WTC11 (cell line): ENCODE measurements at places on chromosomes 7 and 10.

DNA sequence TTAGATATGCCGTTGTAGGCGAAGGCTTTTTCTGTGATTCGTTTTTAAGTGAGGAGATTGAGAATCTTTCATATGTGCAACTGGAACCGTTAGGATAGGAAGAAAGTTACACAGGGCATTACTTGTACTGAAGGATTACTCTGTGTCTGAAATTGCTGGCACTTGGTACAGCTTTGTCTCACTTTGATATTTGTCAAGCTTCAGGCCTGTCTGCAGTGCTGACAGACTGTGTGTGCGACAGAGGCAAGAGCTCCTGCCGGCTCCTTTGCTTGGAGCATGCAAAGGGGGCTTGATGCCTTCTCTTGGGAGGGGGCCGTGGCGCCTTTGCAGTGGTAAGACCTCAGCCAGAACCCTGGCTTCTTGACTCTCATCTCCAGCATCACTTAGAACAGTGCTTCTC, 45.8 kb downstream of the CCNY start:
- no peak for DNase-seq

DNA sequence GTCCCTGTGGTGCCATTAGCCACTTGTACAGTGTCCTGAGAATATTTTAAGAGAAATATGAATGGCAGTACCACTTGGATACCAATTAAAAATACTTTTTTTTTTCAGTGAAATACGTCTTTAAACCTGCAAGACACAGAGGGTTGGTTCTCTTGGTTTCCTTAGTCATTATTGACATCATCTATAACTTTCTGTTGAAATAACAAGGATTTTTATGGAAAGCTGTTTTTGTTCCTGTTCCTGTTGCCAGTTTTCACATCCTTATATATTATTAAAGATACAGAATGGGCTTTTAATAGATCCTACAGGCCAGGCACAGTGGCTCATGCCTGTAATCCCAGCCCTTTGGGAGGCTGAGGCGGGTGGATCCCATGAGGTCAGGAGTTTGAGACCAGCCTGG, 579.9 kb downstream of the AUTS2 start:
- DNase-seq, result no peak

- no peak for DNase-seq
These were observed 206.3 kb upstream of the PRSS1 start for GRCh38 chr7:142542942-142543341.

DNA sequence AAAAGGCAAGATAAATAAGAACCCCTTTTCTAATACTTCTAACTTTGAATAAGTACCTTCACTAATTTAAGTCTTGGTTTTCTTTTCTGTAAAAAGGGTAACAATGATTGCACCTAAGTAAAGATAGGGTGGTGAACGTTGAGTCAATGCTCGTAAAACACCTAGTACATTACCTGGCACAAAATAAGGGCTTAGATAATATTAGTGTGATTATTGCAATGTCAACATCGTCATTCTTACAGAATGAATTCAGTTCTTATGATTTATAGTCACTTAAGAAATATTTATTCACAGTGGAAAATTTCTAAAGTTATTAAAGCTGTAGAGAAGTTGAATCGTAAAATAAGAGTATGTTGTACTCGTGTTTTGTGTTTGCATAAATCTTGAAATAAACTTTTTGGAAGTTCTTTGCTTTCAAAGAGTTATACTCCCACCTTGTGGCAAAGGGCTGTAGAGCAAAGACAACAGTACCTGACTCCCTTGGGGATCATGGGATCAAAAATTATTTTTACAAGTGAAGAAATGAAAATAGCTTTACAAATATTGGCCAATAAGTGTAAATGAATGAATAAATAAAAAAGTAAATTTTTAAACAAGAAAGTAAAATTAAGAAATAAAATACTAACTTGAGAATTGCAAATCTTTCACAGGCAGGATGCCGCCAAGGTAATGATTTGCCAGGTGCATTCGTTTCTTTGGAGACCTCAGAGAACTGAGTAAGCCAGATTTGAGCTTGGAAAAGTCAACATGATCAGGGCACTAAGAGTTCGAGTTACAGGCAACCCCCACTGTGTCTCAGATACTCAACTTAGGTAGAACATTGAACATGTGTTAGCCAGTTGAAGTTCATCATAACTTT, 285.8 kb upstream of the CACNA2D1 start:
- no peak for DNase-seq

DNA sequence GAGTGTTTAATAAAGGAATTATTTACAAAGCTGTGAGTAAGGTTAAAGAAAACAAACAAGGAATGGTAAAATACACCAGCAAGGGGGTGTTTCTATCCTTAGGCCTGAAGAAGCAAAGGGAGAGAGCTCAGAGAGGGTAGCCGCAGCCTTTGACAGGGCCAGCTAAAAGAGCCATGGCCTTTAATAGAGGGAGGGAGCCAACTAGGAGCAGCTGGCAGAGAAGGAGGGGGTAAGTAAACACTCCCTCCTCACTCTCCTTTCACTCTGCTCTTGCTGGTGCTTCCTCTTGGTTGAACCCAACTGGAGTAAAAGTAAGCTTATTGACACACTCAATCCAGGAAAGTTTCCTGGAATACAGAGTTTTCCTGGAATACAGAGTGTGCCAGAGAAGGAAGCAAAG, 87.5 kb downstream of the CH25H start:
- DNase-seq, result no peak

DNA sequence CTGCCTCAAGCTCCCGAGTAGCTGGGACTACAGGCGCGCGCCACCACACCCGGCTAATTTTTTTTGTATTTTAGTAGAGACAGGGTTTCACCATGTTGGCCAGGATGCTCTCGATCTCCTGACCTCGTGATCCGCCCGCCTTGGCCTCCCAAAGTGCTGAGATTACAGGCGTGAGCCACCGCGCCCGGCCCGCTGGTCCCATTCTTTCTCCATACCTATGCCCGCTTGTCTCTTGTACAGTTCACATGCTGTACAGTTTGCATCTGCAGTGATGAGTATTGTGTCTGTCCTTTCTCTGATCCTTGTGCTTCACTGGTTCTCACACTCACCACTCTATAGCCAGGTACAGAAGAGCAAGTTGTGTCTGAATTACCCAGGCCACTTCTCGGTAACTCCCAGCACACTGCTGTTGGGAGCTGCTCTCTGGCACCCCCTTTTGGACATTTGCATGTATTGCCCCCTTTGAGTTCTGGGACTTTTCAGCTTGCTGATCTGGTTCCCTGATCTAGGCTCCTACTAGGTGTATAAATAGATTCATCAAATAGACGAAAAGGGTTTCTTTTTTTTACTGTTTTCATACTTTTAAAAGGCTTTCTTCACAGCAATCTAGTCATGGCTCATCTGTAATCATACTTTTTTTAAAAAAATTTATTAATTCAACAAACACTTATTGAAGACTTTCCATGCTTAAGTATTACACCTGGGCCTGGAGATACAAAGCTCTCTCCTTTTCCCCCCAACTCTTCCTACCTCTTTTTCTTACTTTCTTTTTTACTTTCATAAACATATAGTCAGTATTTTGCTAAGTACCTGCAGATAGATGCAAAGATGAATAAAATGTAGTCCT, 53.5 kb downstream of the AOAH start:
- DNase-seq, result peak; percentile 75

- DNase-seq, result no peak
These were observed 74.6 kb downstream of the WDFY4 start for GRCh38 chr10:48759113-48759901.

DNA sequence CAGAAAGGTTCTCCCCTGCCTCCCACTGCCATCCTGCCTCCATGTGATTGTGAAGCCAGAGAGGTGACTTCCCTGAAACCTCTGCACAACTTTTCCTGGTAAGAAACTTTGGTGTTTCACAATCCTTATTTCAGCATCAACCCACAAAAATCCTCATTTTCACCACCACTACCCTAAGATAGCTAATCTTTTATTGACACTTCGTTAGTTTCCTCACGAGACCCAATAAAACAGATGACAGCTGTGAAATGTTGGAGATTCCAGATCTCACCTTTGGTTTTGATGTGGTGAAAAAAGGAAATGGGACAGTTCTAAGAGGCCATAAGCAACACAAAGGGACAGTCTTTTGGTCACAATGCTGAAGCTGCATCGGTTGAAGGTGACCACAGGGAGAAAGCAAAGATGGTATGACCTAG, 59.9 kb upstream of the TM9SF3 start:
- DNase-seq, result no peak
